Brain microvascular endothelial cell (primary cell): ENCODE measurements at places on chromosomes 1 and 21.

DNA sequence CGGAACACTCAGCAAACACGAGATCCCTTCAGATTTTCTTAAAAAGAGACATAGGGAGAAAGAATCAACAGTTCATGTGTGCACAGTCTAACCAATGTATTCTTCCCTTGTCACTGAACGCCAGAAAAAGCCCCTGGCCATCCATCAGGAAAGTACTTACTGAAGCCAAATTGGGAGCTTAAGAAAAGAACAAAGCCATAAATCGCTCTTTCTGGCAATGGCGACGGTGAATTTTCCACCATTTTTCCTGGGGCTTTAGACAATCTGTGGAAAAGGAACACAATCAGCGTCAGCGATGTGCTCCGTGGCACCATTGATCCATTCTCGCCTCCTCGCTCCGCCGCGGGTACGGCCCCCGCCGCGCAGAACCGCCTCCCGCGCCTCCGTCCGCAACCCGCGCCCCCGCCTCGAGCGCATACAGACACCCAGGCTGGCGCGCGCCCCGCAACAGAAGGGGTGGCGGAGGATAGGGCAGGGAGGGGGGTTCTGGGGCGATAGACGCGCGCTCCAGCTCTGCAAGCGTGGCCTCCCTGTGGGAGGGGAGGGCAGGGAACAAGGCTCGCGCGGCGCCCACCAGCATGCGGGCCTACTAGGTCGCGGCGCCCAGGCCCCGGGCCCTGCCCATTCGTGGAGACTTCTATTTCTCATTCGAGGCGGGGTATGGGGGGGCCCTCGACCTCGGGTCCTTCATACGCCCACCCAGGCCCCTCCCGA lies 440 bp downstream of the PIGP start:
- peak; percentile 83 for DNase-seq

DNA sequence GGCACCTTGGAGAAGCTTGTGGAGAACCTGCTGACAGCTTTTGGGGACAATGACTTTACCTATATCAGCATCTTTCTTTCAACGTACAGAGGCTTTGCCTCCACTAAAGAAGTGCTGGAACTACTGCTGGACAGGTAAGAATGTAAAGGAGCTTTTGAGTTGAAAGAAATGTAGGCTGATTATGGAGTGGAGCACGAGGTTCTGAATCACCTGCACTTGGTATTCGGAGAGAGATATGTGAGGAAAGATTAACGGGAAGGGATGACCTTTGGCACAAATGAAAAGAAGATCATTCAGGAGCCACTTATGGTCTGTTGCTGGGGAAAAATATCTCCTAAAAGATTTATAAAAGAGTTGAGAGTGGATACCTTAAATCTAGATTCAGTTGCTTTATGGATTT lies 42.7 kb downstream of the RGL1 start:
- DNase-seq, result no peak

- DNase-seq, result no peak
Measured at GRCh38 chr21:17725339-17725738, 93.8 kb downstream of the C21orf91 start.

GRCh38 chr1:31570228-31570627 lies 6.1 kb upstream of the TINAGL1 start:
- DNase-seq, result no peak

GRCh38 chr1:68479501-68479900 lies 17.4 kb downstream of the DEPDC1 start:
- DNase-seq, result no peak

DNA sequence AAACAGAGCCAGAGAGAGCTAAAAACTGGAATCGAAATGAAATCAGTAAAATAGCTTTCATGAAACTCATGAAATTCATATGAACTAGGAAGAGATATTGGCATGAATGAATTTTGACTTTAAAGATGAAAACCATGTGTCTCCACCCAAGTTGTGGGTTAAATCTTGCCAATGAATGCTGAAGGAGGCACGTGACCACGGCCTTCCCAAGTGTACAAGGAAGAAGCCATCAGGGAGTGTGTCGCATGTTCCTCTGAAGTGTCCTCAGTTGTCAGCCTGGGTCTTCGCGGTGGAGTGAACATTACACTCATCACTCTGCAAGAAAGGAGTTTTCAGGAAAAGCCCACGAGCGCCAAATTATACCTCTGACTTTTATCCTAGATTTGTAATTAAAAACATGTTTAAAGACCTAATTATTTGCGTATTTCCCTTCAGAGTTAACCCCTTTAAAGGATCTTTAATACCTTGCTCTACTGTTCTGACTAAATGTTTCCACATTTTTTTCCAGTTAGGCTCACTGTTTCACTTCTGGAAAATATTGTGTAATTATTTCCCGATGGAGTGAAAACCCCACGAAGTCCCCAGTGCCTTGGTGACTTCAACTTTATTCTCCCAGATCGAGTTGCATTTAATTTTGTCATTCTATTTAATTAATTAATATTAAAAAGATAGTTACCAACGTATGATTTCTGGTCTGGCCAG lies 118.3 kb downstream of the DHRS3 start:
- DNase-seq, result no peak

DNA sequence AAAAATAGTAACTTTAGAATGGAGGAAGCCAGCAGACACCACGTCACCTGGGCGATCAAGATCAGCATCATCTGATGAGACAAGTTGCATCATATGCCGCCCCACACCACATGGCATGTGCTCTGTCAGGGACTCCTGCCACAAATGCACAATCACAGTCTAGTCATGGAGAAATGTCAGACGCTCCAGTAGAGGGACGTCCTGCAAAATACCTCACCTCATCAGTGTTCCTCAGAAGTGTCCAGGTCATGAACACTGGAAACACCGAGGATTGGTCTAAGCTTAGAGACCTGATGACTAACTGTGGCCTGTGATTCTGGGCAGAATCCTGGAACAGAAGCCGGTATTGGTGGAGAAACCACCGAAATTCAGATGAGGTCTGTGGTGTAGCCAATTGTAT lies 14.3 kb downstream of the ADARB1 start:
- DNase-seq, result no peak

DNA sequence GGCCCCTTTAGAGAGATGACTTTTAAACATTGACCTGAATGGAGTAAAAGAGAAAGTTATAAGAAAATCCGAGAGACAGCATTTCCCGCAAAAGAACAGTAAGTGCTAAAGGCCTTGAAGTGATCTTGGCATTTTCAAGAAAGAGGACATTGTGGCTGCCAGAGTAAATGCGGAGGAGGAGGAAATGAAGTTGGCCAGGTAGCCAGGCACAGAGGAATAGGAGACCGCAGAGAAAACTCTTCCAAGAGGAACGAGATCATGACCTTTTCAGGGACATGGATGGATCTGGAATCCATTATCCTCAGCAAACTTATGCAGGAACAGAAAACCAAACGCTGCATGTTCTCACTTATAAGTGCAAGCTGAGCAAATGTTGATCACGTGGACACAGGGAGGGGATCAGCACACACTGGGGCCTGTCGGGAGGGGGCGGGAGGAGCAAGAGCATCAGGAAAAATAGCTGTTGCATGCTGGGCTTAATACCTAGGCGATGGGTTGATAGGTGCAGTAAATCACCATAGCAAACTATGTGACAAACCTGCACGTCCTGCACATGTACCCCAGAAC lies 49.7 kb downstream of the EEIG2 start:
- DNase-seq, result no peak

DNA sequence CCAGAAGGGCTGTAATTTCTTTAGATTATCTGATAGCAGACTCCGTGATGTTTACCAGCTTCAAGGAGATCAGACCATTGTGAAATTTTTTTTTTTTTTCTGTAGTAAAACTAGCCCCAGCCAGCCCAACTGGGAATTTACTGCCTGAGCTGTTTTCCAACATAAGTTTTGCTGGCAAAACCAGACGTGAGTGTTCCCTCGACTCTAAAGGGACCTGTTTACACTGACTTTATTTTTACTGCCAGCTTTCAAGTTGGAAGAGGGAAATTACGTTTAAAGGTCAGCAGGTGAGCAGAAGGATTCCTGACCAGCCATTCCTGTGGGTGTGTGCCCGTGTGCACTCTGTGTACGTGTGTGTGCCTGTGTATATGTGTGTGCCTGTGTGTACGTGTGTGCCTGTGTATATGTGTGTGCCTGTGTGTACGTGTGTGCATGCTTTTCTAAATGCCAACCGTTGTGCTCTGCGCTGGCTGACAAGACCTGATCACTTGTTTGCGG lies 374 bp downstream of the MAB21L3 start:
- DNase-seq, result no peak

DNA sequence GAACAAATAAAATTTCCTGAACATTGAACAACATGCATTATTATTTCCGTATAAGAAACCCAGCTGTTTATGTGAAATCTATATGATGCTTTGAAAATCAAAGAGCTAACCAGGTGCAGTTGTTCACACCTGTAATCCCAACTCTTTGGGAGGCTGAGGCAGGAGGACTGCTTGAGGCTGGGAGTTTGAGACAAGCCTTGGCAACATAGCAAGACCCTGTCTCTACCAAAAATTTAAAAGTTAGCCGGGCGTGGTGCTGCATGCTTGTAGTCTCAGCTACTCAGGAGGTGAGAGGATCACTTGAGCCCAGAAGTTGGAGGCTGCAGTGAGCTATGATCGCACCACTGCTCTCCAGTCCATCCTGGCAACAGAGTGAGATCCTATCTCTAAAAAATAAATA lies 4.8 kb upstream of the ZNF281 start:
- DNase-seq, result no peak

DNA sequence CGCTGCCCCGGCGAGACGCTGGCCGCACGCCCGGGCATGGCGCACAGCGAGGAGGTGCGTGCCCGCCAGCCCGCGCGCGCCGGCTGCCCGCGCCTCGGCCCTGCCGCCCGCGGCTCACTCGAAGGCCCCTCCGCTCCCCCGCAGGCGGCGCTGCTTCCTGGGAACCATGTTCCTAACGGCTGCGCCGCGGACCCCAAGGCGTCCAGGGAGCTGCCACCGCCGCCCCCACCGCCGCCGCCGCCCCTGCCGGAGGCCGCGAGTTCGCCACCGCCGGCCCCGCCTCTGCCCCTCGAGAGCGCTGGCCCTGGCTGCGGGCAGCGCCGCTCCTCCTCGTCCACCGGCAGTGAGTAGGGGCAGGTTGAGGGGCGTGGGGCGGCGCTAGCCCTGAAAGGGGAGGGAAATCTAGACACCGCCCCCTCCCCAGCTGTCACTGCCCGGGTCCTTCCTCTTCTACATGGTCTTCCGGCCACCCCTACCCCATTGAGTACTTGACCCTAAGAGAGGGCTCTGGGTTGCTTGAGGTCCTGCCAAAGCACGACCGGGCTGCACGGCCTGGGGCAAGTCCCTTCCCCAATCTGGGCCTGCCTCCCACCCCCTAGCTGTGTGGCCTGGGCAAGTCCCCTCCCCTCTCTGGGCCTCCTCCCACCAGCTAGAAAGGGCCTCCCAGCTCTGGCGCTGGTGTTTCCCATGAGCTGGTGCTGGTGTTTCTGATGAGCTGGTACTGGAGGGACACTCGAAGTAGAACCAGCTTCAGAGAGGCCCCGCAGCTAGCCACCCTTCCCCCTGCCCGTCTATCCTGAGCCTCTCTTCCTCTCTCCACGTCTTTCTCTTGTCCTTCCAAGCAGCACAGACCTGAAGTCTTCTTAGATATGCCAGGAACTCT lies 17.0 kb downstream of the TNFRSF25 start:
- DNase-seq, result no peak

- DNase-seq, result no peak
Measured at GRCh38 chr1:65539266-65540131, 119.0 kb downstream of the LEPR start.

GRCh38 chr1:16012590-16013219 lies 5.1 kb downstream of the HSPB7 start:
- DNase-seq, result peak; percentile 40

DNA sequence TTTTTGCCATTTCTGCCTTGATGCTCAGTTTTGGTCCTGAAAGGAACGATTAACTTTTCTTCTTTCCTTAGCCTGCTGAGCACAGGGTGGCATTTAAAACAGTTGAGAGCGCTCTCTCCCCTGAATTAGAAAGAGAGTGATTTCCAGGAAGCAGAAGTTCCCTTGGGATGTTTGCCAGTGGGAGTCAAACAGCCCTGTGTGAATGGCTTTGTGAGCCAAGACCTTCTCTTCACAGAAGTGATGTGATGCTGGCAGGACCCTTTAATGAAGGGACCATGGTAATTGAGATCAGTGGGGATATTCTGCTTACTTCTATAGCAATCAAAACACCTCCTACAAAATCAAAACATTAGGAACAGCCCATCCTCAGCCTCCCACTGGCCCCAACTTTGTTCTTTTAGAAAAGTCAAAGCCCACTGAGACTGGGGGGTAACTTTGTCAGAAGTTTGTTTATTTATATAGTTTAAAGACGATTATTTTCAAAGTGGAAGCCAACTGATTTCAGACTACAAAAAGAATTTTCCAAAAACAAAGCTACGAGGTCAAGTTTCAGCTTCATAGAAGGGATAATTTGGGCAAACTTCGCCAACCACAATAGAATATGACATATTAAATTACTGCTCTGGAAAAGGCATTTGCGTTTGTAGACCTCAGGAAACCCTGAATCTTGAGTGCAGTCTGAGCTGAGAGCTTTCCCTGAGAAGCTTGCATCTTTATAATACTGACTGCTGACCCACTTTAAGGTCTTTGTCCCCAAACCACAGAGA lies 122.7 kb downstream of the GABPA start:
- DNase-seq, result no peak

DNA sequence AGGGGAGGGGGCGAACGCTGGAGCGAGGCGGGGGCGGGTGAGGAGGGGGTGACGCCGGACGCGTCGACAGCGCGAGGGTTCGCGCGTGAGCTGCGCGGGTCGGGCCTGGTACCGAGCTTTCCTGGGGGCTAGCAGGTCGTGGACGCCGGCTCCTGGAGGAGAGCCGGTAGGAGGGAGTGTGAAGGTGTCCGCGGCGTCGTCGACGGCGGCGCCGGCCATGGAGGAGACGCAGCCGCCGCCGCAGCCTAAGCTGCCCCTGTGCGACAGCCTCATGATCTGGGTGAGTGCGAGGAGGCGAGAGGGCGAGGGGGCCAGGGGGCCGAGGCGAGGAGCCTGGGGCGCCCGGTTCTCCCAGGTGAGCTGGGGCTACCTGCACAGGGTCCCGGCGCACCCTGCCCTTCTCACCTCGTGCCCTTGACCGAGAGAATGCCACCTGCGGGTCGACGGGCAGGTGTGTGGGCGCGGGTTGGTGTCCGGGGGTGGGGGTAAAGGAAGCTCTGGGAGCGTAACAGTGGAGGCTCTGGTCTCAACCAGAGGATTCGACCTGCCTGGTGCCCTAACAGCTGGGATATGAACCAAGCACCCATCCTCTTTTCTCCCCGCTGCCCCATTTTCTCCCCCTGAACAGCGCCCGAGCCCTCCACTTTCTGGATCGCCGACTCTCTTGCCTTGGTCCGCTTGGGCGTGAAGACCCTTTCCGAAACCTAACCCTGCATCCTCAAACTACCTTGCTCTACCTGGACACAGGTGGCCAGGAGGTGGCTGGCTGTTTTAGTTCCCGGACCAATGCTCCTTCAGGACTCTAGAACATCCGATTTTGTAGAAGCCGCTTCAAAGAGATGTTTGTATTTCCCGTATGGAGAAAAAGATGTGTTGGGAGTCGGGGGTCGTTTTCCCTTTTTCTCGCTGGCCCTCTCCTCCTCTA lies at the start of gene HOOK1:
HOOK1 (plus strand) TSS at position 49 of the 925 bp plus-strand sequence; CDS start at position 218, 169 bp downstream.
- no peak for DNase-seq
